ENCODE measurements at places on chromosomes 11 and 22.

GRCh38 chr22:50473088-50473487 is 1.7 kb downstream of the SBF1 start:
- H3K4me3 ChIP-seq = no peak overlapping the region
- H3K4me1 ChIP-seq = no peaks in the 10 kb centered on the region
- DNase-seq = no peak
- H3K27ac ChIP-seq = no peak overlapping the region

- H3K4me3 ChIP-seq = no peak overlapping the region
- H3K4me1 ChIP-seq = no peaks in the 10 kb centered on the region
- H3K27ac ChIP-seq = no peak overlapping the region
- no peak for DNase-seq
Observed at GRCh38 chr11:72860592-72860991, 46.4 kb downstream of the ATG16L2 start.

DNA sequence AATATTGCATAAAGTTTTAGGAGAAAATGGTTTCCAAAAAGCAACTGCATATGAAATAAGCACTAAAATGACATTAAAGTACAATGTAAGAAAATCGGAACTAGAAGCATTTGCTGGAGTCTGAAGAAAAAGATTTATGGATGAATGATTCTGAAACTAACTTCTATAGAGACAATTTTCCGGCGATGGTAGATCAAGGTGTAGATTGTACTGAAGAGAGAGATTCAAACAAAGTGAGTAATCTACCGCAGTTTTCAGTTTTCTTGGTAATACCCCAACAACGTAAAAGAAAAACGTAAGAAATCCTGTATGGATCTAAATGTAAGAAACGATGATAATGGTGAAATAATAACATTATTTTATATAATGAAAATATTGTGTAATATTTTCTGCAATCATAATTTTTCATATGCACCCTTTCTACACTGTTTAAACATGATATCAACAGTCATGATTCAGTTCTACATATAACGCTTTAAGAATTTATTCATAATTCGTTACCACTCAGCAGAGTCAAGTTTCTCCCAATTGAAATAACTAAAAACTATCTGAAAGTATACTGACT is 1.8 kb upstream of the CDPF1 start:
- no peaks in the 10 kb centered on the region for H3K27me3 ChIP-seq
- H3K27ac ChIP-seq = no peak overlapping the region
- H3K36me3 ChIP-seq = no peaks in the 10 kb centered on the region
- no peak overlapping the region for H3K4me3 ChIP-seq

DNA sequence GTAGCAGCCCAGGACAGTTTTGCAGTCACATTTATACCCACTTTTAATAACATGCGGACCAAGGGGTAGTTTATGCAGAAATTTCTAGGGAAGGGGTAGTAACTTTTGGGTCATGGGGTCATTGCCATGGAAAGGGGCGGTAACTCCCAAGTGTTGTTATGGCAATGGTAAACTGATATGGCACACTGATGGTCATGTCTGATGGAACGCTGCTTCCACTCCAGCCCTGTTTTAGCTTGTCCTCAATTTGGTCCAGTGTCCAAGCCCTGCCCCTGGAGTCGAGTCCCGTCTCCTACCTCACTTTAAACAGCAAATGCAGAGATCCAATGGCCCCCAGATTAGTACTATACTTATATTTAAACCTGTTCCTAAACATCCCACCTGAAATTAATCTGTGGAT is 11.2 kb upstream of the SEC14L4 start:
- H3K27me3 ChIP-seq = no peaks in the 10 kb centered on the region
- no peak overlapping the region for H3K27ac ChIP-seq
- H3K4me1 ChIP-seq = no peaks in the 10 kb centered on the region
- H3K36me3 ChIP-seq = no peaks in the 10 kb centered on the region

GRCh38 chr11:104858882-104859775 is 39.1 kb downstream of the CASP12 start:
- no peaks in the 10 kb centered on the region for H3K27me3 ChIP-seq
- no peak overlapping the region for H3K27ac ChIP-seq
- no peak overlapping the region for H3K4me3 ChIP-seq

GRCh38 chr22:30370641-30371230 is 13.9 kb downstream of the CCDC157 start:
- no peaks in the 10 kb centered on the region for H3K36me3 ChIP-seq
- no peak overlapping the region for H3K4me3 ChIP-seq
- H3K27ac ChIP-seq = no peak overlapping the region
- H3K27me3 ChIP-seq = no peaks in the 10 kb centered on the region

DNA sequence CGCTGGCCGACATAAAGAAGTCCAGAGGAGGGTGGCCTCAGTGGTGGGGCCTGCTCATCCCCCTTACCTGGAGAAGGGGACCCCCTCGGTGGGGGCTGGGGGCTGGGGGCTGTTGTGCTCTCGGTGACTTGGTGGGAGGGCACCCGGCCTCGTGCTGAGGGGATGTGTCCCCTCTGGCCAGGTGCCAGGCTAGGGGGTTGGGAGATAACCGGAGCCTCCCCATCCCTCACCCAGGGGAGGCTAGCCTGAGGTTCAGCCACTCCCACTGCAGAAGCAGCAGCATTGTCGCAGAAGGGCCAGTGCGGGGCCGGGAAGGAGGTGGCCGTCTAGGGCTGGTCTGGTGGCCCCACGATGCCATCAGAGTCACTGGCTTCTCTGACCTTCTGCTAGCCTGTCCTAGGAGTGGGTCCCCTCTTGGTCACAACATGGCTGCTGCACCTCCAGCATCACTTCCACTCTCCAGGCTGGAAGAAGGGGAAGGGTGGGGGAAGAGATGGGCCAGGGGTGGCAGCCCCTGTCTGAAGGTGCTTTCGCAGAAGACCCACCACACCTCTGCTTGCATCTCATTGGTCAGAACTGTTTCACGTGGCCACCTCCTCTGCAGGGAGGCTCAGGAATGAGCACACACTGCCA is 44.2 kb upstream of the FADD start:
- no peak overlapping the region for H3K27ac ChIP-seq
- no peak for DNase-seq
- no peak overlapping the region for H3K4me3 ChIP-seq
- no peaks in the 10 kb centered on the region for H3K4me1 ChIP-seq
- H3K27me3 ChIP-seq = no peaks in the 10 kb centered on the region

DNA sequence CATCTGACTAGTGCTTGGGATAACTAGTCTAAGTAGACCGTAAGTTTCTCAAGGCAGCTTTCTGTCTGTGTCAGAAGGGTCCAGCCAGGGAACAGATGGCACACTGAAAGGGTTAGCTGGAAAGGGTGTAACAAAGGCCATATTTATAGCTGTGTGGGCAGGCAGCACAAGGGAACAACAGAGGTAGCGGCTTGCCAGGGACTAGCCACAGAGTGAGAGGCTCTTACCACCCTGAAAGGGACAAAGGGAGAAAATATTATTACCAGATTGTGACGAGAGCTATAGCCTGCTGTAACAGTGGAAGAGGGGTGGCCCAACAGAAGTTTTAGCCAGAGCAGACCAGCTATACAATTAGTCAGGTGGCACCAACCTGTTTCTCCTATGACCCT is 129.4 kb downstream of the CCDC34 start:
- H3K27ac ChIP-seq = no peak overlapping the region
- no peak overlapping the region for H3K4me3 ChIP-seq
- H3K36me3 ChIP-seq = no peaks in the 10 kb centered on the region
- DNase-seq = no peak
- no peaks in the 10 kb centered on the region for H3K27me3 ChIP-seq

DNA sequence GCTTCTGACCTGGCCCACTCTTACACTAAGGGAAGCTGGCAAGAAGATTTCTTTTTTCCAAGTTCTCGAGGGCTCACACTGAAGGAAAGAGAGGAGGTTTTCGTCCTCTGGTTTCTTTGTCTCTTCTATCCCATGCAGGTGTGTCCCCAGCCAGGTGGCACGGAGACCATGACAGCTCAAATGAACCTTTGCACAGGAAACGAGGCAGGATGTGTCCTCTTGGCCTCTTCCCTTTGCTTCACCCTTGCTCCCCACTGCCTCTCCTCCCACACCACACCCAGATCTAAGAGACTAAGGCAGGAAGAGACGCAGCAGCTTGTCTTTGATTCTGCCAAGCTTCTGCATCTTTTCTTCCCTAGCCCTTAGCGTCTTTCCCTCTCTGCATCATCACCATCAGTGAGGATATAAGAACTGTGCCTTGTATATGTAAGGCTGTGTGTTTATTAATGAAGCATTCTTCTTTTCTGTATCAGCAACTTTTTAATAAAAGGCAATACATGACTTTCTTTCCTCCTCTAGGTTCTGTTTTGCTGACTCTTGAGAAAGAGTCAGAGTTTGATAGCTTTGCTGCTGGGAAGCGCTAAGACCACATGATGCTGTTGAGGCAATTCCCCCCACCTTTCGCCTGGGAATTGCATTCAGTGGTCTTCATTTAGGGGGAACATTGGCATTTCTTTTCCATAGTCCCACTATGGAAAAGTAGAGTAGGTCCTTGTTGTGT is 56.0 kb upstream of the PARVA start:
- H3K27me3 ChIP-seq = no peaks in the 10 kb centered on the region
- no peak overlapping the region for H3K27ac ChIP-seq
- H3K4me3 ChIP-seq = no peak overlapping the region
- H3K4me1 ChIP-seq = peaks cover 9% of the 10 kb centered on the region
- no peaks in the 10 kb centered on the region for H3K36me3 ChIP-seq

- DNase-seq = no peak
- no peaks in the 10 kb centered on the region for H3K27me3 ChIP-seq
- no peaks in the 10 kb centered on the region for H3K36me3 ChIP-seq
- H3K27ac ChIP-seq = no peak overlapping the region
- no peak overlapping the region for H3K4me3 ChIP-seq
Observed at GRCh38 chr11:122920579-122920978, 38.0 kb downstream of the JHY start.
